ENCODE measurements at places on chromosomes 1 and 21. TPM values are rescaled to one million over a fixed set of nuclear protein-coding genes. Genes with fewer than 3 reads are reported as not detected.

GRCh38 chr1:8097077-8097799, 71.1 kb upstream of the ERRFI1 start:
- peak; percentile 98 for DNase-seq

DNA sequence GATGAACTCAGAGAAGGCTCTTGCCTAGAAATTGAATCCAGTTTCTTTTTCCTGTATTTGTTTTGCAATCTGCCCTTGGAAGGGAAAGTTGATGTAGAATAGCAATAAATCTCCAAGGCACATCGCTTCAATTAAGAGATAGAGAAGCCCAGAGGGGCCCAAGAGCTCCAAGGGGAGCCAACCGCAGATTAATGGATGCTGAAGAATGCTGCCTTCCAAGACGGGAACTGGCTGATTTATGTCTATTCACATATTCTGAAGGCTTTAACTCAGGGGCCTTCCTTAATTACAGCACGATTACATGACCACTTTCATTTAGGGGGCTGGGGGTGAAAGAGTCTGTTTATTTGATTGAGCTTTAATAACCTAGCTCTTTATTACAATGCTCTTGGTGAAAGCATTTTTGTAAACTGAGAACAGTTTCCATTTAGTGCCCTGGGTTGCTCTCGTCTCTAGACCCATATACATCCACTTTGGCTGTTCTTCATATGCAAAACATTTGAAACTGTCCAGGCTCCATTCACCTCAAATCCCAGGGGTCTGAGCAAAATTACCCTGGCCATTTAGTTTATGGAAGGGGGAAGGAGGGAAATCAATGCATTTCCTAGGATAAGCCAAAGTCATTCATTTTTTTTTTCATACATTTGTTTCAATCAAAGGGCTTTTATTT, 87.4 kb upstream of the CLDN14 start:
- DNase-seq, result no peak

- no peak for DNase-seq
These were observed 32.0 kb downstream of the MACO1 start for GRCh38 chr1:25462732-25463131.

- DNase-seq, result no peak
These were observed 56.7 kb downstream of the MRPS6 start for GRCh38 chr21:34129901-34130715.

GRCh38 chr1:50060279-50060678, 36.5 kb upstream of the AGBL4 start:
- no peak for DNase-seq

GRCh38 chr1:27527890-27528817, 38.2 kb upstream of the WASF2 start:
- DNase-seq, result no peak

- DNase-seq, result peak; percentile 6
These were observed 36.2 kb upstream of the HFM1 start for GRCh38 chr1:91440847-91441246.

DNA sequence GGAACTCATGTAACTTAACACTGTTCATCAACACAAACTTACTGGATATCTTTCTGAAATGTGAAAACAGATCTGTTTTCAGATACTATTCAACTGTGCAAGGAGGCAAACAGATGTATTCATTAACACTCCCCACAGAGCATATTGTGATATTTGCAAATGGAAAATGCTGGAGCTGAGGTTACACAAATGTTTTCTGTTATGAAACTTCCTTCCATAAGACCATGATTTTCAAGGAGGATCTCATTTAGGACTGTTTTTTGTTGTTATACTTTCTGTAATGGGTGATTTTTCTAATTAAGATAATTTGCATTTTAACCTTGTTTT, 56.1 kb downstream of the GABPA start:
- no peak for DNase-seq

Gene LHX4
- 0.44 TPM for total RNA-seq

Gene HSD3B1
- not detected for total RNA-seq

Gene TRIM17
- not detected for total RNA-seq

Gene S100A11
- total RNA-seq, result 229 TPM

Gene C2CD4D
- 0.17 TPM for total RNA-seq

Data from HCT116 (cell line).